ENCODE measurements at places on chromosomes 5 and 9.
A peak's percentile ranks its signal among the peaks of the same experiment; 100 is the strongest.

DNA sequence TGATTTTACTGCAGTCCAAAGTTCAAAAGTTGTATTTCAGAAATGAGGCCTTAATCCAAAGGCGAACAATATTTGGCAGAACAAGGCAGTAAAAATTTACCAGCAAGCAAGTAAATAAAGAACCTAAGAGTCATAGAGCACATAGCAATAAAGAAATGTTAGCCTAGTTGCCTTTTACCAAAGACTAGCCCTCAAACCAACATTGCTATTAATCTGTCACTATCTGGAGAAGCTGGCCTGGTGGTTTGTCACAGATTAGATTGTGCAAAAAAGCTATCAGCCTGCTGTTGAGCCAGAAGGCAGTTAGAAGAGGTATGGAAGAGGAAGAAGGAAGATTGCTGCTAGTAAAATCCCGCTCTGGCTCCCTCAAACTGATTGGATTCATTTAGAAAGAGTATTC is 304.7 kb upstream of the KLF4 start:
- no peak for DNase-seq

GRCh38 chr9:14895806-14896205 is 14.4 kb downstream of the FREM1 start:
- no peak for DNase-seq

DNA sequence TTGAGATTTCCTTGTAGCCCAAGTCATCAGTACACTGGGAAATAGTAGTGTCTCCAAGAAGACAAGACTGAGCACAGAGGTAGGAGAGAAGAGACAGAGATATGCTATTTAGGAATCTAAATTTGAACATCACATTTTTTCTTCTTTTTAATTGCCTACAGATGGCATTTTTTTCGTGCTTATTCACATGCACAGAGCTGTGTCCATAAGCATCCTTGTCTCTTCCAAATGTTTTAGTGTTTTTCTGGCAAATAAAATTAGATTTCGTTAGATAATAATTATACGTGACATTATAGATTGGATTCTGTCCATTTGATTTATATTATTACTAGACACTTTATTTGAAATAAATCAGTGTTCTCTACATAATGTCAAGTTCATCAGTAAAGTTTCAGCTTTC is 80.9 kb downstream of the PRR16 start:
- no peak for DNase-seq

GRCh38 chr9:14301583-14302021 is 12.3 kb downstream of the NFIB start:
- no peak for DNase-seq

DNA sequence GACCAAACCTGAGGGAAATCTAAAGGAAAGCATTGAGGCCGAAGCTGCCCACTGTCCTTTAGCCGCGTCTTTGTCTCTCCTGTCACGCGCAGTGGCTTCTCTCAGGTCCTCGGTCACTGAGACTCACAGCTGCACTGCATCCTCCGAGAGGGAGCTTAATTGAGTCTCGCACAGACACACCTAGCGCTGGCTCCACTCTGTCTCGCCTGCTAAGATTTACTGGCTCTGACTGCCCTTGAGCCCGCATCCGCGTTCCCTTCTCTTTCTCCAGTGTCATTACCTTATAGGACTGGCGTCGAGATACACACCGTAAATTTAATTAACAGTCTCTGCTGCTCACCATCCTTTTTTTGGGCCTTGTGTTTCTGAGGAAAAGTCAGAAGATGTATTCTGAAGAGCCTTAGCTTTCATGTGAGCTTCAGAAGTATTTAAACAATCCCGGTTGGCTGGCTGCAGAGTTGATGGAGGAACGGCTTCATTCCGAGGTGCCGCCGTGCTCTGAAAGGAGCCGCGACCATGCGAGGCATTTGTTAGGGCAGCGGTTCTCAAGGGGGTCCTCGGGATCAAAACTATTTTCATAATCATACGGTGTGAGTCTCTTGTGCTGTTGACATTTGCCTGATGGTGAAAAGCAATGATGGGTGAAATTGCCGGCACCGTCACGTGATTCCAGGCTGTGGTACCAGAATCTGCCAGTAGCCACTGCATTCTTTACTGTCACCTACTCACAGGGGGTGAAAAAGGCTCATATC is 58.3 kb downstream of the GPR107 start:
- DNase-seq: no peak

DNA sequence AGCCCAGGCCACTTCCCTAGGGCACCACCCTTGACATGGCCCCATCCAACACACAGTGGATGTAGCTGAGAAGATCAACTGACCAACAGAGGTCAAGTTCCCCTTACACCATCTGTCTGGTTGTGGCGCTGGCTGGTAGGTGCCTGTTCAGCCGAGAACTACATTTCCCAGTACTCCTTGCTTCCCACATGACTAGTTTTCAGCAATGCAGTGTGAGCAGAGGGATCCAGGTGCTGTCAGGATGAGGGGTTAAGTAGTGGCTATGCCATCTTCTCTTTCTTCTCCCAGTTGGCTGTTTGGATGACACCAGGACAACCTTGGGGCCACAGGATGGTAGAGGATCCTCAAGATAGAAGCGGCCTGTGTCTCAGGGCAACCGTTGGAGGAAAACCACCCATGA is 48.6 kb upstream of the SH3PXD2B start:
- no peak for DNase-seq

- peak; percentile 25 for DNase-seq
These were observed 119.8 kb downstream of the AUH start for GRCh38 chr9:91241909-91242308.

DNA sequence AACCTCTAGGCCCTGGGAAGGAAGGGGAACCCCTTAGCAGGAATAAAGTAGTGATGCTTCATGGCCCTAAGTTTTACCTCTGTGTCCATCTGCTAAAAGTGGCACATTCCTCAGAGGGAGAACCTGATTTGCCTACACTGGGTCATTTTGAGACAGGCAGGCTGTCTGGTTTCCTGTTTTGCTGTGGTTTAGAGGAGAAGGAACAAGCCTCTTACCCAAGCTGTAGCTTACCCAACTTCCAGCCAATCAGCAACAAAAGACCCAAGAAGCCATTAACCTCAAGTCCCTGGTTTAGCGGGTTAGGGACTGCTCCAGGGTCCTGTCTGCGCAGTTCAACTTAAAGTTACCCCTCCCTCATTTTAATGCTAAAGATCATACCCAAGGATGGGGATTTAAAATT is 411.0 kb downstream of the MAT2B start:
- DNase-seq: no peak

DNA sequence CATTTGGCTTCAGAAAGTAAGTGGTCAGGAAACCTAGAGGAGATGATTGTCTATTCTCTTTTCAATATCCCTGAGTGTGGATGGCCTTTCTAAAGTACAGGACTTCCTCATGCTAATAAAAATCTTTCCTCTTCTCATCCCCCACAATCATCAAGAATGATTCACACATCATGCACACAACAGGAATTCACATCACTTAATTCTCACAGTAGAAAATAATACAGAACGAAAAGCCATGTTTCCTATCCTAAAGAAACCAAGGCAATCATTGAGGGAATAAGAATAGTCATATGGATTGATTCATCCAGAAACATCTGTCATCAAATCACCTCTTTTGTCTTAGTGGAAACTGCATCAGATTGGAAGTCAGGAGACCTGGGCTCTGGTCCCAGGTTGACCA is 203.1 kb upstream of the PIK3R1 start:
- no peak for DNase-seq

DNA sequence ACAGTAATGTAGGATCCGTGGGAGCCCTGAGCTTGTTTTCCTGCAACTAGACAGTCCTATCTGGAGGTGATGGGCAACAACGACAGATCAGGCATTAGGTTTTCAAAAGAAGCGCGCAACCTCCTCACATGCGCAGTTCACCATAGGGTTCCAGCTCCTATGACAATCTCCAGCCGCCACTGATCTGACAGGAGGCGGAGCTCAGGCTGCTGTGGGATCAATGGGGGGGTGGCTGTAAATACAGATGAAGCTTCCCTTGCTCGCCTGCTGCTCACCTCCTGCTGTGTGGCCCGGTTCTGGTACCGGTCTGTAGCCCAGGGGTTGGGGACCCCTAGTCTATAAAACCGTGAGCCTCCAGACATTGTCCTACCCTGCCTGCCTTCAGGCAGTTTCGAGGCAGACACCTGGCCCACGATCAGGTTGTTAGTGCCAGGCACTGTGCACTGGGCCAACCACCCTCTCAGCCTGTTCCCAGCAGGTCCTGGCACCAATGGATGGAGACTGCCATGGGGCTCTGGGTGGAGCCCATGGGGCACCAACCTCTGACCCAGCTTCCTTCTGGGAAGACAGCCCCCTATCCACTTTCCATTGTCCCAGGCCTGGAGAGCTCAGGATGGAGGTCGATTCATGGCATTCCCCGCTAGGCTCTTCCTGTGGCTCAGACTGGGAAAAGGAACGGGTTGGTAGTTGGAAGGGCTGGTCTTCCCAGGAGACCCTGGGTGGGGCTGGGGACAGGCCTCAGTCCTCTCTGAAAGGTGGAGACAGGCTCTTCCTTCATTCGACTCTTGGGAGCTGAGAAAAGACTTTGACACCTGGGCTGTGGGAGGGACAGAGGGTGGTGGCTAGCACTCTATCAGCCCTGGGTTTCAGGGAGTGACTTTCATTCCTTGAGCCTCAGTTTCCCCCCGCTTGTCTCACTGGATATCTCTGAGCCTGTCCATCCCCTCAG is 1.7 kb downstream of the ENDOG start:
- peak; percentile 26 for DNase-seq

DNA sequence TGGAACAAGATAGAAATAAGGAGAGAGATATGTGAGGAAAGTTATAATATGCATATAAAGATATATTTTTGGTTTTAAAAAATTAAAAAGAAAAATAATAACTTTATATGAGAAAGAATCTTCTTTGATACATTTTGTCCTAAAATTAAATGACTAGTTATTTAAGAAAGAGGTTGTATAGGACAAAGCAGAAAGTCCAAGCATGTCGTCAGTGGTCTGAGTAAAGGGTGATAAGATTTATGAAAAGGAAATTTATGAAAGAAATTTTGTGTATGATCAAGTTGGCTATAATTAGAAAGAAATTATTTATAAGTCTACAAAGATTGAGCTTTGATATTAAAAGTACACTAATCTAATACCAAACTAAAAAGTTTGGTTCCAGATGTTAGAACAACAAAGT is 32.0 kb downstream of the GTF3C4 start:
- DNase-seq: no peak

GRCh38 chr9:19485193-19485592 is 76.4 kb downstream of the ACER2 start:
- DNase-seq: no peak

DNA sequence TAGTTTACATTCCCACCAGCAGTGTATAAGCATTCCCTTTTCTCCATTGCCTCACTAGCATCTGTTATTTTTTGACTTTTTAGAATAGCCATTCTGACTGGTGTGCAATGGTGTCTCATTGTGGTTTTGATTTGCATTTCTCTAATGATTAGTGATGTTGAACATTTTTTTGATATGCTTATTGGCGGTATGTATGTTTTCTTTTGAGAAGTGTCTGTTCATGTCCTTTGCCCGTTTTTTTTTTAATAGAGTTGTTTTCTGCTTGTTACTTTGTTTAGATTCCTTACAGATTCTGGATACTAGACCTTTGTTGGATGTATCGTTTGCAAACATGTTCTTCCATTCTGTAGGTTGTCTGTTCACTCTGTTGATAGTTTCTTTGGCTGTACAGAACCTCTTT is 25.3 kb downstream of the NIPBL start:
- no peak for DNase-seq

DNA sequence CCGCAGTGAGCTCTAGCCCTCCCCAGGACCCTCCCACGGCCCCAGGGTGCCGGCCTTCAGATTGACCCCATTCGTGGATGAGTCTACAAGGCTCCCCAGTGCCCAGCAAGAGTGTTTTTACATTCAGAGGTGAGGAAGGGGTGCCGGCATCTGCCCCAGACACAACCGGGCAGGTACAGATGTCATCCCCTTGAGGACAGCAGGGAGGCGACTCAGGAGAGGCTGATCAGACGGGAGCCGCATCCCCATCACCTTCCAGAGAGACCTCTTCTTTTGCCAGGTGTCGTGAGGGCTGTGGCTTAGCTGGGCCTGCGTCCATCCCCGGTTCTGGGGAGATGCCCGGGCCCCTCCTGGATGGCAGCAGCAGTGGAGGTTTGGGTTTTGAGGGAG is 4.3 kb upstream of the LRRC14B start:
- DNase-seq: no peak

- DNase-seq: peak; percentile 50
These were observed 39.7 kb upstream of the TJP2 start for GRCh38 chr9:69134412-69134811.

- DNase-seq: no peak
These were observed 12.1 kb downstream of the C9orf40 start for GRCh38 chr9:74940600-74940999.

GRCh38 chr5:84113246-84114105 is 271.2 kb downstream of the EDIL3 start:
- no peak for DNase-seq

DNA sequence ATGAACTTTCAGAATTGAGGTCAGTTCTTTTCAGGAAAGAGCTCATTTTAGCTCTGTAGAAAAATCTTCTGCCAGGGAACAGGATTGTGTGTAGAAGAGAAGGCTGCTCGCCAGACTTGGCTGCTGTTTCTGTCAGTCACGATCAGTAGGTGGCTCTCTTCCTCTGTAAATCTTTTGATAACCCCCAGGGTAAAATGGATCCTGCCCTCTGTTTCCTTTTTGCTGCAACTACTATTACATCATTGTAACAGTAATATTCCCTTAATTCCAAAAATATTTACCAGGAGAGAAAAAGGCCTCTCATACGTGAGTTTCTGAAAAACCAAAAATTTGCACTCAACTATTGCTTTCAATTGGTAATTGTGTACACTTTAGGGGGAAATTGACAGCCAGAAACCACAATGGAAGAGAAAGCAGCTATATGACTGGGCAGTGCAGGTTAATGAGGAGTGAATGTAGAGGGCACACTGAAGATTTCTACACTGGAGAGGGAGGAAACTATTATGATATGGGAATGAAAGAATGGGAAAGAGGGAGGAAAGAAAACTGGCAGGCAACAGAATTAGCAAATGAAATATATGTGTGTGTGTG is 12.3 kb downstream of the IFNA21 start:
- no peak for DNase-seq

- no peak for DNase-seq
These were observed 16.6 kb downstream of the USP20 start for GRCh38 chr9:129851821-129852220.

GRCh38 chr5:15904899-15905830 is 274.4 kb downstream of the MARCHF11 start:
- no peak for DNase-seq

- no peak for DNase-seq
These were observed 11.1 kb downstream of the CCDC187 start for GRCh38 chr9:136292591-136293448.

DNA sequence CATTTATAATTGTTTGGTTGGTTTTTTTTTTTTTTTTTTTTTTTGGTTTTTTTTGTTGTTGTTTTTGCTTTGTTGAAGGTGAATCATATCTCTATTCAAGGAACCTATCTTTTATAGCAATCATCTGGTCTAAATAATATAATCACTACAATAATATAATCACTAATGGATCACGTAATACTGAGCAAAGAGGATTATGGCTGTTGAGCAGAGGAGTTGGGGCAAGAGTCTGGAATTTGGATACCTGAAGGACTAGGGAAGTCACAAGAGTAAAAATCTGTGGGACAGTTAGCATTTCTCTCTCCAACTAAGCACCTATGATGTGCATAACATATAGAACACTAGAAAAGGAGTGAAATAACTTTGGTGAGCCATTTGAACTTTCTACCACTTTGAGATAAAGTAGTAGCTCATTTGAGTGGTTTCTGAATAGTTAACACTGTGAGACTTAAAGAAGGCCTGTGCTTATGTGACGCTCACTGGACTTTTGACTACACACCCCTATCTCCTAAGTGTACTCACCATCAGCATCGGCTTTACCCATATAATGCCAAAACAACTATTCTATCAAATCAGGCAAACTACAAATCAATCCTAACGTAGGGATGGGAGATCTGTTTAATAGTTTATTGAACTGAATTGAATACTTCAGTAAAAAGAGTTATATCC is 564.9 kb upstream of the TUSC1 start:
- no peak for DNase-seq

Measured in NCI-H2029 treated with DMSO at 0.1 percent for 48 hours (cell line).